Fibroblast of skin of right quadriceps (primary cell): ENCODE measurements at places on chromosomes 6 and 20.

DNA sequence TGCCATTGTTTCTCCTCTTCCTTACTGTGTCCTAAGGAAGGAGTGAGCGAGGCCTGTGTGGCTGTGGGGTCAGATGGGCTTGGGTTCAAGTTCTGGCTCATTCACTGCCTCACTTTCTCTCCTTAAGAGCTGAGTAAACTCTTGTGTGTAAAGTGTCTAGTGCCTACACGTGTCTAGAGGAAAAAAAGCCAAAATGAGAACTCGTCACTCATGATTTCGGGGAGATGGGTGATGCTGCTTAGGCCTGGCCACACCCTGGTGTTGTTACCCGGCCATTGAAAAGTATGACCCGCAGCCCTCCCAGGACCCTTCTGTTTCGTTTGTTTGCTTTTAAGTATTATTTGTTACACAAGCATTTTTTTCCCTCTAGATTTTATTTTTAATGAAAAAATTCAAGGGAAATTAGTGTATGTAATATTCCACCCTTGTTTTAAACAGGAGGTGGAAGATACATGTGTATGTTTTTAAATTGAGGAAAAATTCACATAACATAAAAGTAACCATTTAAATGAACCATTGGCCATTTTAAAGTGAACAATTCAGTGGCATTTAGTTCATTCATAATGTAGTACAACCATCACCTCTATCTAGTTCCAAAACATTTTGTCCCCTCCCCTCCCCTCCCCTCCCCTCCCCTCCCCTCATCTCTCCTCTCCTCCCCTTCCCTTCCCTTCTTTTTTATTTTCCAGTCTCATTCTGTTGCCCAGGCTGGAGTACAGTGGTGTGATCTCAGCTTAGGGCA is 71.0 kb downstream of the CEBPB start:
- no peak for DNase-seq

DNA sequence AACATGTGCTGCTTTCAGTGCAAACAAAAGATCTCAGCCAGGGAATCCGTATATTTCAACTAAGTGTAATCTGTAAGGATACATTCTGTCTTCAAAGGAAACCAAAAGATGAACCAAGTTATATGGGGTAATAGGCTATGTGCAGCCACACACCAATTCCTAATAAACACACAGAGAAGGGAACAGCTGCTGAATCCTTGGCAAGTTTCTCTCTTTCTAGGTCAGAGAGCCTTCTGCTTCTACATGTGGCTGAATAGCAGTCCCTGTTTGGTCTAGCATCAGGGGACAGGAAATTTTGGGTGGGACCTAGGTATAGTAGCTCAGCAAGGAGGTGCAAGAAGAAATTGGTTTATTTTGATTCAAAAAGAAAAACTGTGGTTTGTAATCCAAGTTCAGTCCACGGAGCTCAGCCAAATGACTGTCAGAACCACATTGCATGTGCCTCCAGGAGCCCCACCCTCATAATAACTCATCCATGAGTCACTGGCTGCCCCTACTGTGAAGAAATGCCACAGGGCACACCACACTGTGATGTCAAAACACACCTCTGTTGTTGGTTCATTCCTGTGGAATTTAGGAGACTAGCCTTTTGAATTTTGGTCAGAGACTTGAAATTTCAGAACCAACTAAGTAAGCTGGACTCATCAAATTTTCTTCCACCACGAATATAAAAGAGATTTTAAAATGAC is 21.1 kb downstream of the SPTLC3 start:
- DNase-seq, result peak; percentile 95

DNA sequence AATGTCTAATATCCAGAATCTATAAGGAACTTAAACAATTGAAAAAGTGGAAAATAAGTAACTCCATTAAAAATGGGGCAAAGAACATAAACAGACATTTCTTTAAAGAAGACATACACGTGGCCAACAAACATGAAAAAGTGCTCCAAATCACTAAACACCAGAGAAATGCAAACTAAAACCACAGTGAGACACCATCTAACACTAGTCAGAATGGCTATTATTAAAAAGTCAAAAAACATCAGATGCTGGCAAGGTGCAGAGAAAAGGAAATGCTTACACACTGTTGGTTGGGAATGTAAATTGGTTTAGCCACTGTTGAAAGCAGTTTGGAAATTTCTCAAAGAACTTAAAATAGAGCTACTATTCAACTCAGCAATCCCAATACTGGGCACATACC is 169.2 kb upstream of the MANEA start:
- no peak for DNase-seq

GRCh38 chr6:137832110-137832509 is 34.9 kb upstream of the TNFAIP3 start:
- DNase-seq, result peak; percentile 94

- no peak for DNase-seq
Measured at GRCh38 chr6:150534553-150534952, 65.1 kb upstream of the PLEKHG1 start.

GRCh38 chr20:50977066-50978021 is 18.7 kb downstream of the MOCS3 start:
- DNase-seq, result no peak

- no peak for DNase-seq
Measured at GRCh38 chr6:121999456-122000065, 399.9 kb upstream of the HSF2 start.
